ENCODE measurements at places on chromosomes 7 and 10. TPM values are rescaled to one million over a fixed set of nuclear protein-coding genes. Genes with fewer than 3 reads are reported as not detected.

GRCh38 chr10:77506517-77507200 is 130.9 kb downstream of the KCNMA1 start:
- no peak for DNase-seq

The CREB5 gene
- 30.5 TPM for polyA plus RNA-seq

DNA sequence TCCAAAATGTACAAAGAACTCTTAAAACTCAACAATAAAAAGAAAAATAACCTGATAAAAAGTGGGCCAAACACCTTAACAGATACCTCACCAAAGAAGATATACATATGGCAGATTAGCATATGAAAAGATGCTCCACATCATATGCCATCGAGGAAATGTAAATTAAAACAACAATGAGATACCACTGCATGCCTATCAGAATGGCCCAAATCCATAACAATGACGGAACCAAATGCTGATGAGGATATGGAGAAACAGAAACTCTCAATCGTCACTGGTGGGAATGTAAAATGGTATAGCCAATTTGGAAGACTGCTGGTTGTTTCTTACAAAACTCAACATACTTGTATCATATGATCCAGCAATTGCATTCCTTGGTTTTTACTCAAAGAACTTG is 319.9 kb downstream of the PHTF2 start:
- no peak for DNase-seq

The PRLHR gene
- not detected for polyA plus RNA-seq

The EBF3 gene
- 62.5 TPM for polyA plus RNA-seq

The NPY4R2 gene
- 0.43 TPM for polyA plus RNA-seq

DNA sequence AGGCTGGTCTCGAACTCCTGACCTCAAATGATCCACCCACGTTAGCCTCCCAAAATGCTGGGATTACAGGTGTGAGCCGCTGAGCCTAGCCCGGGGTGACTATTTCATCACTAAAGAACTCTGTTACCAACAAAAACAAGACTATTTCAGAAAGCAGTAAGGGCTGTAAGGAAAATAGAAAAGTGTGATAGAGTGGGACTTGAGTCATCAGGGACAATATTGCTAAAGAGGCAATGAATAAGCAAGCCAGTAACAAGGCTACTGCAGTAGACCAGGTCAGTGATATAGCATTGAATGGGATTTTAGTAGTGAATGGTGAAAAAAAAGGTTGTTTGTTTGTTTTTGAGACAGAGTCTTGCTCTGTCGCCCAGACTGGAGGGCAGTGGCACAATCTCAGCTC is 51.7 kb downstream of the SVOPL start:
- DNase-seq = no peak

The ARPC1A gene
- 67.9 TPM for polyA plus RNA-seq

- no peak for DNase-seq
Measured at GRCh38 chr7:63046612-63047011, 952.0 kb upstream of the ZNF722 start.

The STOX1 gene
- 1.6 TPM for polyA plus RNA-seq

DNA sequence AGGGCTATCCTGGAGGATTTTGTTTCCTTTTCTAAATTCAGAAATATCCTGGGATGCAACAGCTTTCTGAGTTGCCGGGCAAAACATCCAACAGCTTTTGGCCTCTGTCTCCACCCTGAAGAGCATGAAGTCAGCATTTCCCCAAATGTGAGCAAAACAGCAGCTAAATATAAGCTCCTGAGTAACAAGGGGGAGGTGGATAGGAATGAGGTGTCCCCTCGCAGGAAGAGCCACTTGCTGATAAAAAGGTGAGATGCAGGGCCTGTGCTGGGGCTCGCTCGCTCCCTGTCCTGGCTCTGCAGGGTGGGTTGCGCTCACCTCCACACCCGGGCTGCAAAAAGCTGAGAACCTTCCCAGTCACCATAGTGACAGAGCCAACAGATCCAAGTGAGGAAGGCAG is 264.3 kb downstream of the ZEB1 start:
- peak; percentile 73 for DNase-seq

GRCh38 chr10:114100848-114101741 is 57.4 kb downstream of the ADRB1 start:
- peak; percentile 87 for DNase-seq

- no peak for DNase-seq
Measured at GRCh38 chr7:849145-849544, 16.9 kb downstream of the SUN1 start.

The BTRC gene
- 21.4 TPM for polyA plus RNA-seq

GRCh38 chr10:100972904-100973535 is 3.7 kb downstream of the SEMA4G start:
- DNase-seq = no peak

DNA sequence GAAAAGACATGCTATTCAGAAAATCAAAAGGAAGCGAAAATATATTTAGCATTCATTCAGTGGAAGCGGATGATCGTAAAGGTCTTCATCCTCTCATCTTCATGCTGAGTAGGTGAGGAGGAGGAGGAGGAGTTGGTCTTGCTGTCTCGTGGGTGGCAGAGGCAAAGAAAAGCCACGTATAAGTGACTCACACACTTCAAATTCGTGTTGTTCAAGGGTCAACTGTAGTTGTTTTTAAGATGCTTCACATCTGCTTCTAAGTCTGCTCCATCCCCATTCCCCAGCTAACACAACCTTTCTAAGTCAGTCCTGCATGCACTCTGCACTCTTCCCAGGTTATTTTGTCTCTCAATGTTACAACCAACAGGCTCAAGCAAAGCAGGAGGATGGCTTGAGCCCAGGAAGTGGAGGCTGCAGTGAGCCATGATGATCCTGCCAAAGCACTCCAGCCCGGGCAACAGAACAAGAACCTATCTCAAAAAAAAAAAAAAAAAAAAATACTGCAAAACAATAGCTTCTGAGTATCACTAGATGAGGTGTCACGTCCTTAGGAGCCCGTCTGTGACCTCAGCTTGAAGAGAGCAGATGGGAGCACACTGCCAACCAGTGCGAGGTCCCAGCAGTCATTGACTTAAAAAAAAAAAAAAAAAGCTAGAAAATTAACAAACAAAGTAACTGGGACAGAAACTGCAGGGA is 70.5 kb downstream of the SFMBT2 start:
- DNase-seq = no peak

All from muscle of back (tissue), 13 donors.